ENCODE measurements at places on chromosomes 12 and 14. TPM values are rescaled to one million over a fixed set of nuclear protein-coding genes. Genes with fewer than 3 reads are reported as not detected.

DNA sequence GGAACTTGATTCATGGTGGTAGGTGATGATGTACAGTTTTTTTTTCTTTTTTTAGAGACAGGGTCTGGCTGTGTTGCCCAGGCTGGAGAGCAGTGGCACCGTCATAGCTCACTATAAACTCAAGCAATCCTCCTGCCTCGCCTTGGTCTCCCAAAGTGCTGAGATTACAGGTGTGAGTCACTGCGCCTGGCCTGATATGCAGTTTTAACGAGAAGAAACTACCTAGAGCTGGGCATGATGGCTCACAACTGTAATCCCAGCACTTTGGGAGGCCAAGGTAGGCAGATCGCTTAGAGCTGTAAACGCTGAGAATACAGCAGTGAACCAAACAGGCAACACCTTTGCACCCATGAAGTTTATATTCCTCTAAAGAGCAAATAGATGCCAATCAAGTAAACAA, 13.0 kb upstream of the VPS37B start:
- DNase-seq, result peak; percentile 14

DNA sequence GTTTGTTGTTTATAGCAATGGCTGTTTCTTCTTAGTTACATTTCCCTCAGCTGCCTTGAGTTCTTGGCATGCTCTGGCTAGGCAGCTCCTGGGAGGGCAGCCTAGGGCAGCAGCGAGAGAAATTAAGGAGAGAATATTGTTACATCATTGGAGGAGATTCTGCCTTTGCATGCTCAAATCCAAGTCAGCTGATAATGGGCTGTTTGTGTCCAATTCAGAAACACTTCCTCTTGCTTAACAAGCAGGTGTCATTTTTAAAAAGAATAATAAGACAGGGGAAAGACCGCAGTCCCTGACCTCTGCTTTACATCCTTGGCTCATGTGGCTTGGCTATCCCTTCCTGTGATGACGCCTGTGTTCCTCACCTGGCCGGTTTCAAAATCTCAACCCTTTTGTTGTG, 76.9 kb downstream of the ESR2 start:
- DNase-seq, result no peak

DNA sequence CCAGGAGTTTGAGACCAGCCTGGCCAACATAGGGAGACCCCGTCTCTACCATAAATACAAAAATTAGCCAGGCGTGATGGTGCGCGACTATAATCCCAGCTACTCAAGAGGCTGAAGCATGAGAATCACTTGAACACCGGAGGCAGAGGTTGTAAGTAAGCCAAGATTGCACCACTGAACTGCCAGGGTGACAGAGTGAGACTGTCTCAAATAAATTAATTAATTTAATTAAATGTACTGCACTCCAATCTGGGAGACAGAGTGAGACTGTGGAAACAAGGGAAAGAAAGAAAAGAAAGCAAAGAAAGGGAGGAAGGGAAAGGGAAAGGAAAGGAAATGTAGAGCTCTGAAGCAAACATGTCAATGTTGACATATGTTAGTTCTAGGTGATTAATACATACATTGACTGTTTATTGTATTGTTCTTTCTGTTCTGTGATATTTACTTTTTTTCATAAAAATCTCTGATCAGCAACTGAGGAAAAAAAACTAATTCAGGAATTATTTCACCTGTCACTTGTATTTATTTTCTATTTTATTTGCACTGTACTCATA, 99.6 kb downstream of the DENND5B start:
- no peak for DNase-seq

Gene CMA1
- 2.3 TPM for total RNA-seq

Gene GAPDH
- total RNA-seq, result 1,200 TPM
